Activated CD4-positive, alpha-beta T cell treated with anti-CD3 and anti-CD28 coated beads, Interleukin-2, amount 50 U/mL, for 4 hours (primary cell): ENCODE measurements at places on chromosomes 5 and 9.

GRCh38 chr9:127979015-127979332, 1.8 kb downstream of the EEIG1 start:
- DNase-seq, result no peak

DNA sequence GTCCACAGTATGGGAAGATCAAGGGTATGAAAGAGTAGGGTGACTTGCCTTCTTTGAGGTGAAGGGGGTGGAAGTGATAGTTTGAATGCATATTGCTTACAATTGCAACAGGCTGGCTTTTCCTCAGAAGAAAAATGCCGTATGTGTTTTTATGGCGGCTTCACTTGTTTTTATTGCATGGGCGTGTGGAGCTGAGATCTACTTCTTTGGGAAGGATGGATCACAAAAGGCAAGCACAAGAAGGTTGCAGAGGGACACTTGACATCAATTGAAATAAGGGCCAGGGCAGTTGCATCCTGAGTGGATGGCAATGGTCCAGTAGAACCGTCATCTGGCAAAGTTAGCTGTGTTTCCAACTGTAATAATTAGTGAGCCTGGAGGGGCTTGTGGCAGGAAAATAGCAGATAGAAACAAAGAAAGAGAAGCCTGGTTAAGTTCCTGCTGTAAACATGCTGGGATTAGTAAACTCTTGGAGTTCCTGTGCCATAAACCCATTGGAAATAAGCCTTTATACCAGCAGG, 138.4 kb downstream of the NTRK2 start:
- DNase-seq, result no peak

DNA sequence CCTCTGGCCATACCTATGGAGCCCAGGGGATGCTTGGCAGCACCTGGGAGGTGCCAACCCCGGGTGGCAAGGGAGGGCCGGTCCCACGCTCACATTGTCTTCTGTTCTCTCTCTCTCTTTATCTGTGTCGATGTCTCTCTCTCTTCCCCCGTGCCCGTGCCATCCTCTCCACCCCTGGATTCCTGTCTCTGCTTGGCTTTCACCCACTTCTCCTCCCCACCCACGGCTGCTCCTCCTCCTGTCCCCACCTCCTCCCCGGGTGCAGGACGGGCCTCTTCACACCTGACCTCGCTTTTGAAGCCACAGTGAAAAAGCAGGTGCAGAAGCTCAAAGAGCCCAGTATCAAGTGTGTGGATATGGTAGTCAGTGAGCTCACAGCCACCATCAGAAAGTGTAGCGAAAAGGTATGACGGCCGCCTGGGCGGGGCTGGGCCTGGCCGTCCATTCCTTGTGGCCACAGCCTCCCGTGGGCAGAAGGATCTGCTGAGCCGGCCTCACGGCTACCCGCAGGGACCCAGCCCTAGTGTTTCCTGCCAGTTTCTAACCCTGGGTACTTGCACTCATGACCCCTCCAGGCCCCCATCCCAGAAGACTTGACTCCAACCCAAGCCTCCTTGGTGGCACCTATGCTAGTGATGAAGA, 22.7 kb downstream of the DNM1 start:
- DNase-seq, result no peak

DNA sequence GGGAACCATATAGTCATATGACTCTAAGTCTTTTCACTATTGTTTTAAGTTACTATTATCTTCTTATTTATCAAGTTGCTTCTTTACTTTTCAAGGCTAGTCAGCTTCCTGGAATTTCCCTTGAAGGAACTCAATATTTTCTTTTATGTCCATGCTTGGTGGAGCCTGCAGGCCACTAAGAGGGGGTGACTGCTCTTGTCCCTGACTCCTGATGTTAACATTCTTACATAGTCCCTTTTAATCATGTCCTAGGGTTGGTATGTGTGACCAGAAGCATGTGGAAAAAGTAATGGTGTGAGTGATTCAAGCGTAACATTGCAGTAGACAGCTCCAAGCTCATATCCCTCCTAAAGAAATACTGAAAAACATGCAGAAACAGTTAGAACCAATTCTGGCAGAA, 1536.2 kb upstream of the CDH9 start:
- no peak for DNase-seq

DNA sequence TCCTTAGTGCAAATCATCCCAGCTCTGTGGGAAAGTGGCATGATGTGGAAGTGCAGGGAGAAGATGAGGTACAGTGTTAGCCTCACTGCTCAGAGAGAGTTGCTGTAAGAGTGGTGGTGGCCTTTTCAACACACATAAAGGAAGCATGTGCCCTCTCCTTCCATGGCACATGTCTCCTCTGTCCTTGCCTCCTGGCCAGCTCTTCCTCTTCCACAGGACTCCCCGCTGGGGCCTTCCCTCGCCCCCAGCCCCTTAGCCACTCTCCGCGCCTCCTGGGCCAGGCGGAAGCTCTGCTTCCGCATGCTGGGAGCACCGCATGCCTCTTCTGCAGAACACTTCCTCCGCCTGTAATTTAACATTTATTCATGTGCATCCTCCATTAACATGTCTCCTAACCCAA, 4.8 kb upstream of the KCNMB1 start:
- DNase-seq, result no peak

DNA sequence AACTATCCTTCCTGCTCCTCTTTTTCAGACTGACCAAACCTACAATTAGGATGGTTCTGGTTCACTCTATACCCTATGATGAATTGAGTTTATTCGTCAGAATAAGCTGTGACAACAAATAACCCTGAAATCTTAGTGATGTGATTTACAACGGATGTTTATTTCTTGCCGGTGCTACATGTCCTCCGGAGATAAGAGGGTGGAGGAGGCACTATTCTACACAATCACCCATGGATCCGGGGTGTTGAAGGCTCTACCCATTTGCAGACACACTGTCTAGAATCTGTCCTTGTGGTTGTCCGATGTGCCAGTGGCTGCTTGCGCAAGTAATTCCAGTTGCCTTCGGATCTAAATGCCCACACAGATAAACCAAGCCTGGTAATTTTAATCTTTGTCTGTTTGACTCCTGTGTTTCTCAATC, 44.7 kb downstream of the CDC14B start:
- DNase-seq, result no peak

DNA sequence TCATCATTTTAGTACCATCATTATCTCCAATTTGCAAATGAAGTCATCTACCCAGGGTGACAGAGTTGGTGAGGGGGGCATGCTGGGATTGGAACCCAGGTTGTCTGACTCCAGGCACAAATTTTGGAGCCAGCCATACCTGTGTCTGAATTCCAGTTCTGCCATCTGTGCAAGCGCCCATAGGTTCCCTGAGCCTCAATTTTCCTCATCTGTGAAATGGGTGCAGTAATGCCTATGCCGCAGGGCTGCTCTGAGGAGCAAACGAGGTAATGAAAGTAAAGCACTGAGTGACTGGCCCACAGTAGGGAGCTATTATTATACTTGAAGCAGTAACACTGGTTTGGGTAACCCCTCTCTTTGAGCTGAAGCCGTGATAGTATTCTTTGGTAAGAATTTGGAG, 49.6 kb downstream of the SH3PXD2B start:
- DNase-seq, result no peak

GRCh38 chr9:20880271-20880670, 151.2 kb downstream of the HACD4 start:
- no peak for DNase-seq

DNA sequence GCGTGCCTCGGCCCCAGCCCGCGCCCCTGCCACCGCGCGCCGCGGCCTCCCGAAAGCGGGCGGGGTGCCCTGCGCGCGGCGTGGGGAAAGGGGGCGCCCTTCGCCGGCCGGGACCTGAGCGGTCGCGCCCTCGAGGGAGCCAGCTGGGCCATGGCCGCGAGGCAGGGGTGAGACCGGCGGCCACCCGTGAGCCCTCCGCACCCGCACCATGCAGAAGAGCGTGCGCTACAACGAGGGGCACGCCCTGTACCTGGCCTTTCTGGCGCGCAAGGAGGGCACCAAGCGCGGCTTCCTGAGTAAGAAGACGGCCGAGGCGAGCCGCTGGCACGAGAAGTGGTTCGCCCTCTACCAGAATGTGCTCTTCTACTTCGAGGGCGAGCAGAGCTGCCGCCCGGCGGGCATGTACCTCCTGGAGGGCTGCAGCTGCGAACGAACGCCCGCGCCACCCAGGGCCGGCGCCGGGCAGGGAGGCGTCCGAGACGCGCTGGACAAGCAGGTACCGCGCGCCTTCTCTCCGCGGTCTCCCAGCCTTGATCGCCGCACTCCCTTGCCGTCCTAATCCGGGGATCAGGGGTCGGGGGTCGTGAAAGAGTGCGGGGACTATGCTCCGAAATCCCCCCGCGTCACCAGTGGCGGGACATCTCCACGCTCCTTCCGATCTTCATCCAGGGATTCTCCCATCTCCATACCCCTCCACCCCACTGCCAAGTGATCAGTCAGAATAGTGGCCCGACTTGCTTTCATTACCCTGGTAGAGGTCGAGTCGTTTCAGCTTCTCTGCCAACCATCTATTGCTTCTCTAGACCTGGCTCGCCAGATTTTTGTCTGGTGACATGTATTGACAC, 590 bp downstream of the RASGRF2 start:
- DNase-seq, result peak; percentile 41

GRCh38 chr9:18331310-18331684, 142.7 kb upstream of the ADAMTSL1 start:
- no peak for DNase-seq

- DNase-seq, result no peak
Observed at GRCh38 chr5:180373870-180374269, 20.7 kb upstream of the GFPT2 start.

- DNase-seq, result no peak
Observed at GRCh38 chr5:127754259-127754658, 51.1 kb downstream of the CCDC192 start.

DNA sequence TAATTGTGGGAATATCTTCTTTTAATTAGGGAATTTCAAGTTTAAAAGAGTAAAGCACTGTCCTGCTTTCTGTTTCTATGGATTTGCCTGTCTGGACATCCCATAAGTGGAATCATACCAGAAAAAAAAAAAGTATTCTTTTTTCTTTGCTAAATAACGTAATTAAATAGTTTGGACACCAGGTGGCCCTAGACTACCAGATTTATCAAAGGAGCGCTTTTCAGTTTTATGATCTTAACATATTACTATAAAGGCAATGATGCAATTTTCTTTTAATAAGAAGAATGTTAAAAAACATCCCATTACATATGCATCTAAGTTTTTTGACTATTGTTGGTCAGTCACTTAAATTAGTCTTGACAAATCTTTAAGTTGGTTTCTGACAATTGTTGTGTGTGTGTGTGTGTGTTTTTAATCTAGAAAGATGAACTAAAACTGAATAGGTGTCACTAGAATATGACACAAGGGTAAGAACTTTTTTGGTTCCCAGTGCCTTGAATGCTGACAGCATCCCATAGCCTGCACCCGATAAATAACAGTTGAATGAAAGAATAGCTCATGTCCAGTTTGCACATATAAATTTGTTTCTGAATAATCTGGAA, 49.5 kb downstream of the C5orf22 start:
- DNase-seq, result no peak

DNA sequence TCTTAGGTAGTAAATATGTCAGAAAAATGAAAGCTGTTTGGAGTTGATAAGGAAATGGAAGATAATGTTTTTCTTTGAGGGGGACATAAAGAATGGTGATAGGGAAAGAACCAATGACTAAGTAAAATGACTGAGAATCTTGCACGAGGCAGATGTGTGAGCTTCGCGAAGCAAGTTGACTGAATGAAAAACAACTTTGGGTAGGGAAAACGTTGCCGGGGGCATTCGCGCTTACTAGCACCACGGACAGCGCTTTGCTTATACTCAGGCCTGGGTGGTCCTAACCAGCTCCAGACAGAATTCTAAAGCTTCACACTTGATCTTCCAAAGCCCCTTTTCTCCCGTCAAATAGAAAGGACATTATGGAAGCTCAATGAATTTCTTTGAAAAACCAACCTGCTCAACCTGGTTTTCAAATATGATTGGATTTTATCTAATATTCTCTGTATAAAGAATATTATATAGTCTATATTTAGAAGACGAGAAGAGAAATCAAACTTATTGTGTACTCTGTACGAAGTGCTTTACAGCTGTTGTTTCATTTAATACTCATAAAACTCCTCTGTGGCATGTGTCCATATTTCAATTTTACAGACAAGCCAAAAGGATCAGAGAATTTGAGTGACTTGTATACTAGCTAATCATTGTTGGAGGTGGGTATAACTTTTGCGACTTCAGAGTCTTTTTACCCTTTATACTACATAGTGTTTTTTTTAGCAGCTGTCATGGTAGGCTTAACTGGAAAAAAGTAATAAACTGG, 1.9 kb upstream of the CDKN2B start:
- DNase-seq, result no peak

- no peak for DNase-seq
Observed at GRCh38 chr9:8484597-8485191, 685.1 kb upstream of the DMAC1 start.

DNA sequence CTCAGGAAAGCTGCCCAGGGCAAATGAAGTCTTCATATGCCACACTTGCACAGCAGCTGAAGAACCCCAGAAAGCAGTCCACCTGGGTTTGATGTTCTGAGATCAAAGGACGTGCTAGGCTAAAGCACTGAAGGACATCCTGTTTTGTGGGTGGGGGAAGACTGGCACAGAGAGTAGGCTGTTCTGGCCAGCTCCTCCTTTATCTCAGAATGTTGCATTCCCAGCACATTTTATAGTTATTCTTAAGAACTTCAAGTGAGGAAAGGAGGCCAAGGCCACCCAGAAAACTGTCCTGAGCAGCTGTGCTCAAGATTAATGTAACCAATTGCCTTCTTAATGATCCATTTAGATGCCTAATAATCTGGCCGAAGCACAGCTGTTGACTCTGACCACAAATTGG, 10.9 kb downstream of the SHOC1 start:
- DNase-seq, result no peak

GRCh38 chr5:175671013-175671412, 13.1 kb downstream of the HRH2 start:
- no peak for DNase-seq

DNA sequence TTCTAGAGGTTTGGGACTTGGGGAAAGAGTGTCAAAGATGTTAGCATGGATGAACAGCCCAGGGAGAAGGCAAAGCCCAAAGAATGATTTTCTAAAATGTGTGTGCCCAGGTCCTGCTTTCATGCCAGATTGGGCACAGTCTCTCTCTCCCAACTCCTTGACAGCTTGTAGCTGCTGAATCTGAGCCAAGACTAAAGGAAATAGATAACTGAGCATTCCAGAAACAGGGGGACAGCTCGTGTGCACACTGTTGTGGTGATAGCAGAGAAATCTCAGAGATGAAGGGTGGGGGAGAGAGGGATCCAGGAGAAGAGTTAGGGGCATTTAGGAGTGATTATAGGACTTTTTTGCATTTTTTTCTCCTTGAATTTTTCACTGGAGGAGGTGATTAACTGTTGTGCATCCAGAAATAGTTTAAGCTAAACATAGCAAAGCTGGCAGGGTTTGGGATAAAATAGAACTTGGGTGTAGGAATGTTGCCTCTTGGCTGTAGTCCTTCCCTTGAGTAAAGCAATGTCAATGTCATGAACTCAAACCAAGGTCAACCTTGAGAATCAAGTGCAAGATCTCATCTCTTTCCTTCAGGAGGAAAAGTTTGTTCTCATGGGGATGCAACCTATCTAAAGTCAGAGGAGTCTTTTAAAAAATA, 245.9 kb downstream of the SH3GL2 start:
- no peak for DNase-seq
